ENCODE measurements at places on chromosomes 1 and 21. TPM values are rescaled to one million over a fixed set of nuclear protein-coding genes. Genes with fewer than 3 reads are reported as not detected.

DNA sequence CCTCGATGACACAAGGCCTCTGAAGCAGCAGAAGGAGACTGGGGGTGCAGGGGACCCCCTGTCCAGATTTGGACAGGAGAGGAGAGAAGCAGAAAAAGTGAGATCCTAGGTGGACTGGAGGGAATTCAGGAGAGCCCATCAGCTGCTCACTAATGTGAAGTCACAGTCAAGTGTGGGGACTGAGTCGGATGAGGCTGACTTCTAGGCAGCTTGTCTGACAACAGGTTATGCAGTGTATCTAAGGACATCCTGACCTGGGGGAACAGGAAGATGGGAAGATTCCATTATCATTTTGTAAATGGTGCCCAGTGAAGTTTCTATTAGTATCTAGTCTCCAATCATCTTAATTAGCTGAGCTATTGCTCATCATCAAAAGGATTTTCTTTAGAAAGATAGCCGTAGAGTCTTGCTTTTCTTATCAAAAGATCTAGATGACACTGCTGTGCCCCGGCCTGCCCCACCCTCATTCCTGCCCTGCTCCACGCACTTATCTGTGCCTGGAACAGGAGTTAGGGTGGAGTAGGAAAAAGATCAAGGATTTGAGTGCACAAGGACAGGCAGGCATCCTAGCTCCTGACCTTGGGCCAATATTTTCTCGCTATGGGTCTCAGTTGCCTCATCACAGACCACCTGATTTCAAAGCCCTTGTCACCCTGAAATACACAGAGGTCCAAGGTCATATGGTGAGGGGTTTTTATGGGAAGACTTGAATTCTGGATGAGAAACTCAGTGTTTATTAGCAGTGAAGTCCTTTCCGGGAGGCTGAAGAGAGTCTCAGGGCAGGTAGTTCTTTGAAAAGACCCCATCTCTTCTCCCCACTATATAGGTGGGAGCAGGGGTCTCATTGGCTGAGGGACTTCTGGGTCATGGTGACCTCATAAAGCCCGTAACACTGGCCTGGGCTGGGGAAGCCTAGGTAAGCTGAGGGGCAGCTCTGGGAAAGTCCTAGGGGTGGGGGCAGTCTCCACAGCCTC lies at the start of gene MROH7:
TSS of gene MROH7 (plus strand) at position 924 of the 974 bp plus-strand sequence. CDS start 11,141 bp downstream, outside the sequence.
- peak; percentile 47 for DNase-seq

DNA sequence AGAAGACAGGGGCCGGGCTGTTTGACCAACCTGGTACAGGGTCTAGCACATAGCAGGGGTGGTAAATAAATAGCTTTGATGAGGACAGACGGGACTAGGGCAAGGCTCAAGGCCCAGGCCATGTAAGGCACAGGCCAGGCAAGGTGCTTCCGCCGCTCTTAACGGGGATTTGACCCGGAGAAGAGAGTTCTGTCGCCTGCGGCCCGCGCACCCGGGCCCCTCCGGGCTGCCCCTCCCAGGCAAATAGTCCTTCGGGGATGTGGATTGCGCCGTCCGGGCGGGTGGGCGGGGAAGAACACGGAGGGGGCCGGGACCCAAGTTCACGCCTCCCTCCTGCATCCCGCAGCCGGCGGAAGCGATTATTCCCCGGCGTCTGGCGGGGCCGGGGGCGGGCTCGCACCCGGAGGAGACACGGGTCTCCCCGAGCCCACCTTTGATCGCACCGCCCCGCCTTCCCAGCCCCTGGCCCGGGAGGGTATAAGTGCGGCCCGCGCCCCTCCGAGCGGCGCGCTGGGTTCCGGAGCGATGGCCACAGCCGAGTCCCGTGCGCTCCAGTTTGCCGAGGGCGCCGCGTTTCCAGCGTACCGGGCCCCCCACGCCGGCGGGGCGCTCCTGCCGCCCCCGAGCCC lies at the start of gene MIXL1:
TSS of gene MIXL1 (plus strand) at position 508 of the 629 bp plus-strand sequence. CDS start at position 526, 18 bp downstream.
- no peak for DNase-seq

DNA sequence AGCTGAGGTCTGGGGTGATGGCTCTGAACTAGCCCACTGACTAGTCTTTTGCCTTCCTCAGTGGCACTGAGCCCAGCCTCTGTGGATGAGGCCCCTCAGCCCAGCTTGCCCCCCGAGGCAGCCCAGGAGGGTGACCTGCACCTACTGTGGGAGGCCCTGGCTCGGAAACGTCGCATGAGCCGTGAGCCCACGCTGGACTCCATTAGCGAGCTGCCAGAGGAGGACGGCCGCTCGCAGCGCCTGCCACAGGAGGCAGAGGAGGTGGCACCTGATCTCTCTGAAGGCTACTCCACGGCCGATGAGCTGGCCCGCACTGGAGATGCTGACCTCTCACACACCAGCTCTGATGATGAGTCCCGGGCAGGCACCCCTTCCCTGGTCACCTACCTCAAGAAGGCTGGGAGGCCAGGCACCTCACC lies 87.8 kb downstream of the TRIM11 start:
- DNase-seq, result no peak

GRCh38 chr1:103218821-103219220 lies 110.5 kb upstream of the COL11A1 start:
- no peak for DNase-seq

DNA sequence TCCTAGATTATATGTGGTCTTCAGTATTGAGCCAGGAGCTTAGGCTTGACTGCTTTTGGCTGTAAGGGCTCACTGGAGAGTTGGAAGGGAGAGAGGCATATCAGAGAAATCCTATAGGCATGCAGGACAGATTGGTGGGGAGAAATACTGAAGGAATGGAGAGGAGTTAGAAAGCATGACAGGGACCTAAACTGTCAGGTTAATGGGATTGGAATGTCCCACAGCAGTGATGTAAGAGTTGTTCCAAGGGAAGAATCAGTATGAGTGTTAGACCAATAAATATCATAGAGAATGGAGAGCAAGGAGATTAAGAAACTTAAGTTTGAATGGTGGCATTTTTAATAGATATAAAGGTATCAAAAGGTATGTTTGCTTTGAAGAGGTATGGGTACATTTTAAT lies 39.7 kb downstream of the SLC35A3 start:
- no peak for DNase-seq

GRCh38 chr1:64343105-64343822 lies 126.7 kb upstream of the CACHD1 start:
- no peak for DNase-seq

Gene RXFP4
- not detected for total RNA-seq

Gene ZNF678
- 15.2 TPM for total RNA-seq
